ENCODE measurements at places on chromosomes 2 and 18. TPM values are rescaled to one million over a fixed set of nuclear protein-coding genes. Genes with fewer than 3 reads are reported as not detected.

THOC1 gene
- total RNA-seq, result 16.6 TPM

DNA sequence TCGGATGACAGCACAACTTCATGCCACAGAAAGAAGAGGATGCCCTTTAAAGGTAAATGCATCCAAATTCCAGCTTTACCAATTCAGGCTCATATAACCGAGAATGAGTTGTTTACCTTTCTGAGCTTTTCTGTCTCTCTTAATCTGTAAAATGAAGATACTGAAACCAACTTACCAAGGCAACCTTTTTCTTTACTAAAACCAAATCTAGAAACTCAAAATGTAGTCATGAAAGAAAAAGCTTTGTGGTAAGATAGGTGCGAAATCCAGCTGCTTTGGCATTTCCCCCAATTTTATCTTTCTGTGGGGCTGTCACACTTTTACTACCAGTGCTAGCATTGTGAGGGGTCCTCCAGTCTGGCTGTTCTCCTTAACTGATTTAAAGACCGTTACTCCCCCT lies 240.4 kb downstream of the IKZF2 start:
- no peak for DNase-seq

DNA sequence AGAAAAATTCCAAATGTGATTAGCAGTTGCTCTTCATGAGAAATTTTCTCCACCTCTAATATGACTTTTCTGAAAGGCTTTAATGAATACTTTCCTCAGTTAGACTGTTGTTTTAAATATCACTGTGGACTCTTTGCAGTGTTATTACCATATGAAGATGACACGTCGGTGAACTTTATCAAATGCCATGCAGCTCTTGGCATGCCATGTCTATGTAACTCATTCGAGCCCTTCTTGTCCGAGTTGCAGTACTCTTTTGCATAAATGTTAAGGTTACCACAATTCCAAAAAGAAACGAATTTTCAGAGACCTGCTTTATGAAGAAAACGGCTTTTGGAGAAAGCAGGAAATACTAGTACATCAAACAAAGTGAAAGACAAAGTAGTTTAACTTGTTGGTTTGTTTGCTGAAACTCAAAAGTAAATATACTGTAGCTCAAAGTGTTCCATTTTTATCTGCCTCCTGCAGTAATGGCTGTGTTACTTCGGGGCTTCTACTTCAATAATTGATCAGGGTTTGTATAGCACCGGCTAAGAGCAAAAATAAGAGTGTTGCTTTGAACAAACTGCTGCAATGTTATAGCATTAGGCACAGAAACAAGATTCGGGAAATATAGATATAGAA lies 204.1 kb downstream of the ARHGAP15 start:
- DNase-seq, result no peak

- DNase-seq, result no peak
These were observed 9.8 kb upstream of the SCYGR1 start for GRCh38 chr2:227397562-227397961.

- no peak for DNase-seq
These were observed 22.3 kb upstream of the FOSL2 start for GRCh38 chr2:28370354-28370753.

PKP4 gene
- 64.8 TPM for total RNA-seq

DNA sequence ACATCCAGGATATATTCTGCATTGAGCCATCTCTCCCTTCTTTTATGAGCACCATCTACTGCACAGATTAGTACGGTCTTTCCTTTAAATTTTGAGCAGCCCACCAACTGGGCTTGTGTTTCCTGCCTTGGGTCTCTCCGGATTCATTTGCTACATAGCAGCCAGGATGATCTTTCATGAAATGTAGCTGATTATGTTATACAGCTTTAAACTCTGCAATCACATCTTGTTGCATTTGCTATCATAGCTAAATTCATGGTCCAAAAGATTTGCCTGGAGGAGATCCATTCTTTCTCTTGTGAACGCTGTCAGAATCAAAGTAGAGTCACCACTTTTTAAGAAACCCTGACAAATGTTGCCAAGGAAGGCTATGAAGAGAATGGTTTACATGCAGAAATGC lies 215.1 kb upstream of the LRRTM4 start:
- no peak for DNase-seq

DNA sequence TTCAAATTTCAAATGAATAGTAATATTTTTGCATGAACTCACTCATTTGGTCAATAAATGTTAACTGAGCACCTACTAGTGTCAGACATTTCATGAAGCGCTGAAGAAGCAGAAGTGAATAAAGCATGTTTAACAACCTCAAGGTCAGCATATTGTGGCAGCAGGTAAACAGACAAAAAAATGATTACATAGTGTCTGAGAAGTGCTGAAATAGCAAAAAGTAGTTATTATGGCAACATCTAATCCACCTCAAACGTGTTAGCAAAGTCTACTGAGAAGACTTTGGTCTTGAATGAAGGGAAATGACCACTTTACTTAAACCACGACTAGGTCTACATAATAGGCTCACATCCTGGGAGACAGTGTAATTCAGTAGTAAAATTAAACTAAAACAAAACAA lies 452.2 kb upstream of the LRATD1 start:
- no peak for DNase-seq

UGT1A3 gene
- not detected for total RNA-seq

DNA sequence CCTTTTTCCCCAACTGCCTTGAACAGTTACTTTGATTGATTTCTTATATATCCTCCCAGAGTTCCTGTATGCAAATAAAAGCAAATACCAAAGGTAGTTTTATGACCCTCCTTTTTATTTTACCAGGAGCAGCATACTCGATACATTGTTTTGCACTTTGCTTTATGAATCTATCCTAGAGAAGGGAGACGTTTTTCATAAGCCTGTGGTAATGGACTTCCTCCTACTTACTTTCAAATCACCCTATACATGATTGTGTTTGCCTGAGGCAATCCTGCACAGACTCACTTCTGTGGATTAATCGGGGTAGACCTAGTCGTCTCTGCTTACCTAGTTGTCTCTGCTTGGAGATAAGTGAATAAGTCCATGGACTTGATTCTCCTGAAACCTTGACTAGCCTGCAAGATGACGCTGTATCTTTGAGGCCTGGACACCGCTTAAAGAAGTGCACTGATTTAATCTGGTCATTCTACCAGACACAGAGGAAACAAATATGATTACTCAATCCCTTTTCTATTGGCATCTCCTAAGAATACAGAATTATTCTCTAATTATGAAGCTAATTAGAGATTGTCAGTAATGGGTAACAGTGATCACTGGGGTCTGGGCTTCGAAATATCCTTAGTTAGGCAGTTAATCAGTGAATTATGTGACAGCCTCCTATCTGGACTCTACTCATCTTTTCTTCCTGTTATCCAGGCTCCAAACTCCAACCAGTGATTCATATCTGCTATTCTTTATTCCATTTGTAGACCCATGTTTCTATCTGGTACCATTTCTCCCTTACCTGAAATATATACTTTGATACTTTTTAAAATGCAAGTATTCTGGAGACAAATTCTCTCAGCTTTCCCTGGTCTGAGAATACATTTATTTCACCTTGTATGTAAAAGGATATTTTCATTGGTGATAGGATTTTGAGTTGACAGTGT lies 447.4 kb upstream of the TRIB2 start:
- no peak for DNase-seq

GRCh38 chr2:109242654-109243331 lies 113.8 kb downstream of the SH3RF3 start:
- DNase-seq, result peak; percentile 42

DNA sequence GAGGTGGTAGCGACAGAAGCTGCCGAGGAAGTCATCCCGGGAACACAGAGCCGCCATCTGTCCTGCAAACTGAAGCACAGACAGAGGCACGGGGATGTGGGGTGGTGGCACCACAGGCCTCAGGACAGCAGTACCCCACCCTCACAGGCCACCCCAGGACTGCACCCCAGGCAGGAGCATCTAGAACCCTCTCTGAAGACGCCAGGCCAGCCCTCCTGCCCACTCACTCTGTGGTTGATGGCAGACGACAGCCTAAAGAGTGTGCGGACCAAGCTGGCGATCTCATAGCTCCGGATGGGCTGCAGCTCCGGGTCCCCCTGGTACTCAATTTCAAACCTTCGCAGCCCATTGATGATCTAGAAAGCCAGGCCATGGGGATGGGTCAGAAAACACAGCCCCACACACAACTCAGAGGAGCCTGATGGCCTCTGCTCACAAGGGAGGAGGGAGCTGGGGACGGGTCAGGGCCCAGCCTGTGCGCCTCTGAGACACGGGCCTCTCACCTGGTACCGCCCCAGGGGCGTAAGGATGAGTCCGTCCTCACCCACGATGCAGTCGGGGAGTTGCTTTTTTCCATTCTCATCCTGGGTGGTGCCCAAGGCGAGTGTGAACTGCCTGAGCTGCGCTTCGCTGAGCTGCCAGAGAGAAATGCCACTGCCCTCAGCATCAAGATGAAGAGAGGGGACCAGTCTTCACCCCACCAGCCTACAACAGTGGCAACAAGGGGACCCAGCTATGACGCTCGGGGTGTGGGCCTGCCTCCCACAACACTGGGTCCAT lies 8.1 kb upstream of the CCDC74B start:
- DNase-seq, result no peak

DSG1 gene
- total RNA-seq, result 3.6 TPM

ONECUT2 gene
- total RNA-seq, result 0.03 TPM

CABLES1 gene
- total RNA-seq, result 6.6 TPM

DNA sequence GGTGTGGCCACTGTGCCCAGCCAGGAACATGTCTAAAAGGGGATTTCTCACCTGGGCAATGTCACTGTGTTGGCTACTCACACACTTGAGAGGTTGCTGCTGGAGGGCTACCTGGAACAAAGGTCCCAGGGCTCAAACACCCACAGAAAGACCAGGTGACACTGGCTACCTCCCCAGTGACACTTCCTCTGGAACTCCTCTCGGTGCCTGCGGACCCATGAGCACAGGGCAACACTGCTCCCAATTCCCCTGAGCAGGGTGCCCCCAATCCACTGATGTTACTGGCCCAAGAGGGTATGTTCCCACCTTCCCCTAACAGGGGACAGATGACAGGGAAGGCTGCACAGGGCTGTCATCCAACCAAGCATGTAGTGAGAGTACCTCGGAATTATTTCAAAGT lies 5.8 kb downstream of the NPPC start:
- DNase-seq, result no peak

CIB4 gene
- 0.44 TPM for total RNA-seq

NEU4 gene
- 0.16 TPM for total RNA-seq

- no peak for DNase-seq
These were observed 81.6 kb upstream of the STPG4 start for GRCh38 chr2:47236503-47237215.

- DNase-seq, result no peak
These were observed 47.1 kb upstream of the REL start for GRCh38 chr2:60834270-60834717.

GAREM2 gene
- 4.8 TPM for total RNA-seq

SERPINB4 gene
- total RNA-seq, result not detected

- DNase-seq, result no peak
These were observed 3.3 kb downstream of the HOXD3 start for GRCh38 chr2:176160251-176160985.

SUCLG1 gene
- total RNA-seq, result 197 TPM

GRCh38 chr2:27091746-27092695 lies 5.4 kb downstream of the KHK start:
- DNase-seq, result no peak

GRCh38 chr2:85893428-85894258 lies 4.9 kb upstream of the ST3GAL5 start:
- no peak for DNase-seq

GRCh38 chr2:143696651-143697050 lies 567.4 kb downstream of the ARHGAP15 start:
- no peak for DNase-seq

DNA sequence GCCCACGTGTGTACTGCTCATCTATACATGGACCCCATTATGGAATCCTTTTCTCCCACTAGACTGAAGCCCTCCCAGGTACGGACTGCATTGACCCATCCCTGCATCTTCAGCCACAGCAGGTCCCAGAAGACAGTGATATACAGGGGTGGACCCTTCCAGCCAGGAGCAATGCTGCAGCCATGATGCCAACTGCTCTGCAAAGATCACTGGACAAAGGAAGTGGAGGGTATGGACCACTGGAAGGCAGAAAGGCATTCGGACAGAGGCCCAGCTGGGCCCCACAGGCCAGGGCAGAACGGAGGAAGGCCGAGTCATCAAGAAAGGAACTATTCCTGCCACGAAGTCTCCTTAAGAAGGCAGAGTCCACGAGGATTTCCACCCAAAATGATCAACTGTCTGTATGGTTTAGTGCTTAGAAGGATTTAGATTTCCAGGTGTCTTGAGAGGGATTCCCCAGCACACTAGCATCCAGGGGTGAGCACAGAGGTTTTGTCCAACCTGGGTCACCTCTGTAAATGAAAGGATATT lies 93.4 kb downstream of the TWIST2 start:
- no peak for DNase-seq

GRCh38 chr2:222819722-222820333 lies 41.0 kb upstream of the ACSL3 start:
- DNase-seq, result no peak

- DNase-seq, result no peak
These were observed 21.3 kb downstream of the PPP3R1 start for GRCh38 chr2:68231061-68231372.

DNA sequence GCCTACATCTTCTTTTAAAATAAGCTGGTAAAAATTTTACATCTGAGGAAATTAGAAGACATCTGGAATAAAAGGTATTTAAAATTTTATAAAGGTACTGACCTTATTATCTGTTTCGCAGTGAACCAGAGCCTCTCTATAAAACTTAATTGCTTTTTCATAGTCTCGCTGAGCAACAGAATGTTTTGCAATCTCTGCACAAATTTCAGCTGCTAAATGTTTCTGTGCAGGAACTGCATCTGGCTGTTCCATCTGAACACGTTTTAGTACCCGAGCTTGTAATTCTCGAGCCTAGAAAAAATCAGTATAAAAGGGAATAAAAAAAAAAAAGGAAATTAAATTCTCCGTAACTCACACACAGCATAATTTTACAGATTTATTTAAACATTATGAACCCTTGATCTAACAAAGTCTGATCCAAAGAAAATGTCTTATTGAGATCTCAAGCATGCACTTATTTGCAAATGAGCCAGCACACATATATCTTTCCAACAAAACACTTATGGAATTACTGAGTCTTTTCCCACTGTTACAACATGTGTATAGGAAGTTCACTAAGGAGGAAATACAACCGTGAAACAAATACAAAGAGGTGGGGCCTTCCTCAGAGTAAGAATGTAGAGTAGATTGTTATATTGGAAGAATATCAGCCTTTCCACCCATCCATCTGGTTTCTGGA lies 51.8 kb downstream of the TTC21B start:
- no peak for DNase-seq

QPCT gene
- 1.4 TPM for total RNA-seq

SP110 gene
- total RNA-seq, result 15.1 TPM

DNA sequence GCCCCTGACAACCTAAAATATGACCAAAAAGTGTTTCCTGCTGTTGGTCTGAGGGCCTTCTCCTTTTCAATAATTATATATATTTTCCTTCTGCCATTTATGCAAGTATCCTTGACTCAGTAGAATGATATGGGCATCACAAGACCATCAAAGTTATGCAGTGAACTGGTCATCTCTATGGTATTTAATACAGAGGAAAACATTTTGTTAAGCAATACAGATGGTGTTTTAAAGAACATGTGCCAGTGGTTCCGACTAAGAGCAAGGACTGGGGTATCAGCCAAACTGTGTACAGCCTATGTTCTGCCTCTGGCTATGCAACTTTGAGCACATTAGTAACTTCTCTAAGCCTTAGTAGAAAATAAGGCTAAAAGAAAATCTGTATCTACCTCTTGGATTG lies 179.0 kb downstream of the TRABD2A start:
- DNase-seq, result no peak

HOXD8 gene
- total RNA-seq, result 1.3 TPM
